Upper lobe of right lung (tissue), 1 donor: ENCODE measurements at places on chromosomes 5 and 9.
A peak's percentile ranks its signal among the peaks of the same experiment; 100 is the strongest.

DNA sequence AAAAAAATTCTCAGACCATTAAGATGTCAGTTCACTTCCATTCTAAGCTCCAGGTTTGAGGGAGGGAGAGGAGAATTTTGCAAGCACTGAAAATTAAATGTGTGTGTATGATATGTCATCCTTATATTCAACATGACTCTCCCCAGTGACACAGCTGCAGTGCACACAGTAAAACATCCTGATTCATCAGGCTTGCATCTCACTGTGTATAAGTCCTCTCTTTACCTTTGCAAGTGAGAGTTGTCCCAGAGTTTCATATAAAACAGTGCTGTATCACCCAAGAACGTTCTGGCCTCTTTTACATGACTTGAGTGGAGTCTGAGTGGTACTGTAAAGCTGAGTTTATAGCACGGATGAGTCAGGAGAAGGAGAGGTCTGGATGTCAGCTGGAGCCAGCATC is 50.0 kb downstream of the DMRT2 start:
- DNase-seq = no peak

DNA sequence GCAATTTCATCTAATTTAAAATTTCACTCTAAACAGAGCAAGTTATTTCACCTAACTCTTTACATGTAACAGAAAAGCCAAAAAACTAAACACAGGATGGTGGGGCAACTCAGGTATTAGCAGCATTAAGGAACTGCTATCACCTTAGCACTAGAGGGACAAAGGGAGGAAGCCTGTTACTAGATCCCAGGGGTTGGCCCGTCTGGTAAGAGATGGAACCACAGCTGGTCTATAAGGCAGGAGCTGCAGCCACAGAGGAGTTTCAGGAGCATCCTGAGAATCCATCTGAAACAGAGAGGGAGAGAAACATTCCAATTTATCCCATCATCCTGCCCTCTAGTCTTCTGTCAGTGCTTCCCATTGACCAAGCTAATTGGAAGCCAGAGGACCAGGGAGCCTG is 300.3 kb downstream of the MRPS30 start:
- DNase-seq = no peak

GRCh38 chr5:111469293-111469896 is 42.9 kb downstream of the STARD4 start:
- no peak for DNase-seq

DNA sequence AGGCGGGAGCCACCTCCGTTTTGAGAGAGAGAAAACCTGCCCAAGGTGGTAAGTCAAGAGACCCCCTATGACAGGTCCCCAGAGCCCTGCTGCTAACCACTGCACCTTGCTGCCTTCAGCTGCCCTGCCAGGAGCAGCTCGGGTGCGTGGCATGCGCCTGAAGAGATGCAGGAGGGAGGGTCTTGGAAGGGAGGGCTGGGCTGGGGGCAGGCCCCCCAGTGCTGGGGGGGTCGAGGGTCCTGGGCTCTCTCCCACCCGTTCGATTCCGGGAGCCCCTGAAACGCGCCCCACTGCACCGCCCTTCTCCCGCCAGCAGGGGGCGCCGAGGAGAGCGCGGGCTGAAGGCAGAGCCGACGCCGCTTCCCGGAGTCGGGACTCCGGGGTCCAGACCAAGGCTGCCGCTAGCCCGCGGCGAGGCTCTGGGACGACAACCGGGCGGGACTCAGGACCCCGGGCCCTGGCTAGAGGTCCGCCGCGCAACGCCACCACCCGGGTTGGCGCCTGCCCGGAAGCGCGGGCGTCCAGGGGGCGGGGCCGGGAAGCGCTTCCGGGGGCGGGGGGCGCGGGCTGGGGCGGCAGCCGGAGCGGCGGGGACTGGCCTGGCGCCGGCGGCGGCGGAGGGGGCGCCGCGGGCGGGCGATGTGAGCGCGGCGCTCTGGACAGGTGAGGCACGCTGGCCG is at the start of gene ZBTB34:
Gene ZBTB34 (plus strand): TSS at position 563 of the 680 bp plus-strand sequence. CDS start 18,761 bp downstream, outside the sequence.
- DNase-seq = peak; percentile 88

DNA sequence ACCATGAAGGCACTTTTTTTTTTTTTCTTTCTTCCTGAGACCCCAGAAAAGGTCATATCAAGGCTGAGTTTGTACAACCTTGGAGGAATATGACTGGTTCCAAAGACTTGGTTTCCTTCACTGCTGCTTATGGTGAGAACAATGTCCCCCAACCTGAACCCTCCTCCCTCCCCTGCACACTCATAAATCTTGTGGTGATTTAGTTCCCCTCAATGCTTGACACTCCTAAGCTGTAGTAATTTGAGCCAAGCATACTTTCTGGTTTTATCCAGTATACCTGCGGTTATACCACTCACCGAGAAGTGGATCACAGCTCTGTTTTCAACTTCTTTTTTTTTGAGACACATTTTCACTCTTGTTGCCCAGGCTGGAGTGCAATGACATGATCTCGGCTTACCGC is 149.9 kb upstream of the KLF4 start:
- DNase-seq = no peak

DNA sequence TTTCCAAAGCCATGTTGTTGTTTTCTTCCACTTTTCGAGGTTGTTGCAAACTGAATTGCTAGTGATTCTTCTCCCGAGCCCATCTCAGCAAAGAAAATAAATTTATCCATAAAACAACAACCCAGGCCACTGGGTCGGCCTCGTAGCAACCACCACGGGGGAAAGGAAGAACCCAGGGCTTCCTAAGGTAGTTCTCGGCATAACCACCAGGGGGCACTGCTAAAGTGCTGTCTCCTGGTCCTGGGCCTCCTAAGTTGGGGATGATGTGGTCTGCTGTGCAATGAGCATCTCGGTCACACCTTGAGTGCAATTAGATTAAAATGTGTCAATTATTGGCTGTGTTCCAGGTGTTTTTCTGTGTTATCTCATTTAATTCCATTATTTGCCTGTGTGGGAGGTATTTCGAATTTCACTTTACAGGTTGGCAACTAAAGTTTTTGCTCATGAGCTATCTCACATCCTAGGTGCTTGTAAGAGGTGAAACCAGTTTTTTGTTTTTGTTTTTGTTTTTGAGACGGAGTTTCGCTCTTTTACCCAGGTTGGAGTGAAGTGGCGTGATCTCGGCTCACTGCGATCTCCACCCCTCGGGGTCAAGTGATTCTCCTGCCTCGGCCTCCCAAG is 102.8 kb upstream of the DAP start:
- no peak for DNase-seq

GRCh38 chr9:132878695-132879456 is at the start of gene SPACA9:
Gene SPACA9, plus strand, starts transcription at chr9:132878898. Its CDS starts 5,050 bp downstream, at chr9:132883948.
- DNase-seq = peak; percentile 87

GRCh38 chr5:77463905-77464304 is 28.2 kb downstream of the WDR41 start:
- no peak for DNase-seq

DNA sequence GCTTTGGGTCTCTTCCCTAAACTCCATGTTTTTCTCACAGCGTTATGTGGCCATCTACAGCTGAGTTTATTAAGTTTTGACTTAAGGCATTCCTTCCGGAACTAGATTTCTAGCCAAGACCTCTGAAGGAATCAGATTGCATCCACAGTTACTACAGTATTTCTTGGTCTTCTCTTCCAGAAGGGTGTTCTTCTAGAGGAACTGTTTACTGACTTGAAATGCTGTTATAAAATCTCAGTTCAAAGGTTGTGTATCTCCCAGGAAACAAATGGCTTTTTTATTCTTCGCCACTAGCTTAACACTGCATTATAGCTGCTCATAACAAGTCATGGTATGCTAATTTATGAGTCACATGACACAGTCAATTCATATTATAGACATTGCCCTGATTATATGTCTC is 55.3 kb upstream of the RAD23B start:
- DNase-seq = no peak

DNA sequence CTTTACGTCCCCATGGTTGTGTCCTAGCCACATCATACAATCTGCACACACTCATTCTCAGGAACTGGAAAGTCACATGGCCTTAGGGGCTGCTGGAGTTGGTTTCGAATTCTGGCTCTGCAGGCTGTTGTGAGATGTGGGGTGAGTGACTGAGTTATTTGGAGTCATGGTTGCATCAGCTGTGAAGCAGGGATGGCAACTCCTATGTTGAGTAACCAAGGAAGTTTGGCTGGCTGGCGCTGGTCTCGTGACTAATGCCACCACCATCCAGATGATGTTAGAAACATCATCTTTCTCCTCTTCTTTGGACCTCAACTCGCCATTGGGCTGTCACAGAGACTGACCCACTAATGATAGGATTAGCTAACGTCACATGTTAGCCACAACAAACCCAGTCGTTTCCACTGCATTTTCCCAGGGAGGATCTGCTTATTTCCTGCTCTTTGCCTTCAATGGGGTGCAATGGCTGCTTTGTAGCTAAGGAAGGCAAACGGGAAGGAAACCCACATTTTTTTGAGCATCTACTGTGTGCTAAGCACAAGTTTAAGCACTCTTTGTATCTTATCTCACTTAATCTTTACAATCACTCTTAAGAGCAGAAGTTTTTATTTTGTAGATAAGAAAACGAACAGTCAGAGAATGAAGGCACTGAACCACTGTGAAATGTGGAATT is 78.1 kb upstream of the UBTD2 start:
- DNase-seq = no peak

DNA sequence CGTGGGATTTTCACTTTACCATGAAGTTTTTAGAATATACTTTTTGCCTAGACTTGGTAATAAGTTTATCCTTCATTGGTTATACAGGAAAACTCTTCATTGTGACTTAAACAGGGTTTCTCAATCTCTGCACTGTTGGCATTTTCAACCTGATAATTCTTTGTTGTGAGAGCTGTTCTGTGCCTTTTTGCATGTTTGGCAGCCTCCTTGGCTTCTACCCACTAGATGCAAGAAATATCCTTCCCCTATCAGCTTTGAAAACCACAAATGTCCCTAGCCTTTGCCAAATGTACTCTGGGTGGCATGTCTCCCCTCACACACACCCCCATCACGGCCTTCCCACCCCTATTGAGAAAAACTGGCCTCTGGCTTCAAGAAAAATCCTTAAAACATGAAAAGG is 180.9 kb downstream of the ESM1 start:
- no peak for DNase-seq

DNA sequence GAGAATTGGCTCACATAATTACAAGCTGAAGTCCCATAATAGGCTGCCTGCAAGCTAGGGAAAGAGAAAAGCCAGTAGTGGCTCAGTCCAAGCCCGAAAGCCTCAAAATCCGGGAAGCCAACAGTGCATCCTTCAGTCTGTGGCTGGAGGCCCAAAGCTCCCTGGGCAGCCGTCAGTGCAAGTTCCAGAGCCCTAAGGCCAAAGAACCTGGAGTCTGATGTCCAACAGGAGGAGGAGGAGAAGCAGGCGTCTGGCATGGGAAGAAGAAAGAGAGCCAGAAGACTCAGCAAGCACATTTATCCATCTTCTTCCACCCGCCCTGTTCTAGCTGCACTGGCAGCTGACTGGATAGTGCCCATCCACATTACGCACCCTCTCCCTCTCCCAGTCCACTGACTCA is 213.4 kb downstream of the GAS1 start:
- no peak for DNase-seq

GRCh38 chr5:95818181-95819147 is 4.1 kb downstream of the GLRX start:
- no peak for DNase-seq
